NCI-H1436 (cell line): ENCODE measurements at places on chromosomes 5 and 9.

DNA sequence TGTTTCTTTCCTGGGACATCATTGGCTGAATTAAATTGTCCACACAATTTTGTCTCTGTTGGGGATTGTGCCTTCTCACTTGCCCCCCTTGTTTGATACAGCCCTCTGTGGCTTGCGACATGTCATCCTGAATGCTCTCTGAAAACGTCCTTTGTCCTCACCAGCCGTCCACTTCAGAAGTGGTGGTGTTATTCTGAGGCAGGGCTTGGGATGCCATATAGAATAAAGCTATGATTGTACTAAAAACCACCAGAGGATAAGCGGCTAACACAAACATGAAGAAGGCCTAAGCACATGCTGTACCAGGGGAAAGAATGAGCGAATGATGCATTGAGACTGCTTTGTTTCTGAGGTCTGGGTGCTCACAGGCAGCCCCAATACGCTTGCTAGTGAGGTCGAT, 3.5 kb upstream of the SNX30 start:
- no peak for DNase-seq

GRCh38 chr5:79561525-79561893, 47.6 kb upstream of the HOMER1 start:
- DNase-seq = no peak

GRCh38 chr9:85172001-85172978, 502.8 kb downstream of the NTRK2 start:
- DNase-seq = no peak

DNA sequence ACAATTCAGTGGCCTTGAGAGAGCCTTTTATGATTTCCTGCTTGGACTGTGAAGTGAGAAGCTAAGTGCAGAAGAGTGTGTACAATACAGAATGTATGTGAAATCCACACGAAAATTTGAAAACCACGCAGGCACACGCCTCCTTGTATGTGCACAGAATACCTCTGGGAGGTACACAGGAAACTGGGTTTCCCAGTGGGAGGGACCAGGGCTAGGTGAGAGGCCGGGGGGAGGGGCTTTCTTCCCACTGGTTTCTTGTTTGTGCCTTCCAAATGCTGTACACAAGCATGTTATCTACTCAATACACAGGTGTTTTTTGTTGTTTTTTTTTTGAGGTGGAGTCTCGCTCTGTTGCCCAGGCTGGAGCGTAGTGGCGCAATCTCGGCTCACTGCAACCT, 16.1 kb downstream of the C9orf50 start:
- DNase-seq = peak; percentile 53

DNA sequence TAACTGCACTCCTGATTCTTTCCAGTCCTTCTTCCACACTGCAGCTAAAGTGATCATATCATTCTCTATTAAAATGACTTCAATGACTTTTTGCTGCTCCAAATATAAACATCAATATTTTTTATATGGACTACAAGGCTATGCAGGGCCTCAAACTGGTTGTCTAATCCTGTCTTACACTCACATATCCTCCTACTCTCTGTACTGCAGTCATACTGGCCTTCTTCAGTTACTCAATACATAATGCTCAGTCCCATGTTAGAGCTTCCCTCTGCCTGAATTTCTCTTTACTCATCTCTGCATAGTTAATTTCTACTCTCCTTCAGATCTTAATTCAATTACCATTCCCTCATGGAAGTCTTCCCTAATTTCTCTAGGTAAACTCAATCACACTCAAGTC, 3.4 kb downstream of the MEIKIN start:
- DNase-seq = no peak

DNA sequence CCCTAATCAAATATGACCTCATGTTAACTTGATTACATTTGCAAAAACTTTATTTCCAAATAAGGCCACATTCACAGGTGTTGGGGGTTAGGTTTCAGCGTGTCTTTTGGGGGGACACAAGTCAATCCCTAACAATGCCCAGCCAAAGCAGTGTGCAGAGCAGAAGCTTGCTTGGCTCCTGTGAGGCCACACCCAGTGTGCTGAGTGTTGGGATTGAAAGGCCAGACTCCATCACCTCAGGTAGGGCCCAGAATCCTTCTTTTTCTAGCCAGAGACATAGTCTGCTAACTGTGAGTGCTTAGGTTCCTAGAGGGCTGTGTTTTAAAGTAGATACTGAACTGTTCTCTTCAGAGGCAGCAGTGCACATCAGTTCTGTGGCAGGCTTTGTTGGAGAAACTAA, 27.9 kb downstream of the KDM4C start:
- no peak for DNase-seq

- no peak for DNase-seq
These were observed 61.4 kb downstream of the ARHGEF28 start for GRCh38 chr5:73687357-73687756.

- DNase-seq = no peak
These were observed 383.9 kb downstream of the SH3GL2 start for GRCh38 chr9:17962747-17963146.

GRCh38 chr5:148898413-148899075, 72.1 kb downstream of the ADRB2 start:
- no peak for DNase-seq
